ENCODE measurements at places on chromosomes 12 and 14.

DNA sequence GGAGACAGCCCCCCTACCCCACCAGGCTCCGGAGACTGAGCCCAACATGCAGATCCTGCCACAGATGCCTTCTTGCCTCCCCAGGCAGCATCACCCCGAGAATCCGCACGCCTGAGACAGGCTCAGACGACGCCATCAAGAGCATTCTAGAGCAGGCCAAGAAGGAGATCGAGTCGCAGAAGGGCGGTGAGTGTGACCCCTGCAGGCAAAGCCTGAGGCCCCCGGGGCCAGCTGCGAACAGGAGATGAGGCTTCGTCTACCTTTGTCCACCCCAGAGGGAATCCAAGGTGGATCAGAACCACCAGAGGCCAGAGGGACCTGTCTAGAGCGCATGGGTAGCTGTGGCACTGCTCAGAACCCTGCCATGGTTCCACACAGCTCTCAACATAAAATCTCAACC is 56.9 kb downstream of the PHETA1 start:
- DNase-seq, result no peak

DNA sequence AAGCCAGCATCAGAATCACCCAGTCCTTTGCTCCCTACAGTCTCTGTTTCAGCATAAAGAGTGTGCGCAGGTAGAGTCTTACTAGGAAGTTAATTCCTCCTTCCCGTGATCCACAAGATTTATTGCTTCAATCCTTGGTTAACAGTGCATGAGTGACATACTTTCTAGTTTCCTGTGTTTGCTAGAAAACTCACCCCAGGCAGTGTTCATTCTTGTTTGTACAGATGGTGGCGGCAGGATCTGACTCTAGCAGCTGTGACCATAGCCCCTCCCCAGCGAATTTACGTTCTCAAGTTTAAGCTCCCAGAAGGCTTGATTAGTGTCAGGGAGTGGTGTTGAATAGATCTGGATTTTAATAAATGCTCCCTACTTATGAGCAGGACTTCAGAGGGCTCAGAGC is 75.9 kb upstream of the ANO2 start:
- DNase-seq, result no peak

- DNase-seq, result no peak
These were observed 20.1 kb upstream of the LDHB start for GRCh38 chr12:21677622-21678277.

GRCh38 chr12:48285751-48286650 is 64.7 kb downstream of the ZNF641 start:
- DNase-seq, result no peak

DNA sequence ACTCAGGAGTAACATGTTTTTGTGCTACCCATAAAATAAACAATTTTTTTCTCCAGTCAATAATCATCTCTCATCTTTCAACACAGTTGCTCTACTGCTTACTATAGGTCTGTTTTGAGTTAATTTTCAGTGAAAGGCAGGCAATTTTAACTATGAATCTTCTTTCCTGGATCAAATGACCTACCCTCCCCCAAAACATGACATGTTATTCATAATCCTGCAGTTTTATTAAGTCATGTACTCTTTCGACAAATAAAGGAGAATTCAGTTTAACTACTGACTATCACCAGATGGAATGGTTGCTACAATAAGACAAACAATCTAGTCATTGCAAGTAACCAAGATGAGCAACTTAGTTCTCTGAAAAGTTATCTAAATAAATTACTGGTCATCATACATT is 106.0 kb upstream of the FAR2 start:
- no peak for DNase-seq

Data from KBM-7 (cell line).